ENCODE measurements at places on chromosomes 1 and 21.
A peak's percentile ranks its signal among the peaks of the same experiment; 100 is the strongest.

DNA sequence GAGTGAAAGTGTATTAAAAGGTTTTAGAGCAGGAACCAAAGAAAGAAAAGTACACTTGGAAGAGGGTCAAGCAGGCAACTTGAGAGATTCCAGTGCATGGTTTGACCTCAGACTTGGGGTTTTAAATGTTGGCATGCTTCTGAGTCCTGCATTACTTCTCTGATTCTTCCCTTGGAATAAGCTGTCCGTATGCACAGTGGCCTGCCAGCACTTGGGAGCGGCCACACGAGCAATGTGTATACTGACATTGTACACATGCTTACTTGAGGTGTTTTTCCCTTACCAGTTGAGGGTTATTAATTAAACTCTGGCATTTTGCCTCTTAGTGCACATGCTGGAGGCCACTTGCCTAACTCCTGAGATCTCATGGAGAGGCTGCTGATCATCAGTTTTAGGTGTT lies 786.6 kb upstream of the RGS18 start:
- no peaks in the 10 kb centered on the region for H3K27me3 ChIP-seq
- no peak for DNase-seq

GRCh38 chr1:1573843-1574720 lies 581 bp downstream of the SSU72 start:
- H3K36me3 ChIP-seq = no peaks in the 10 kb centered on the region
- peak overlapping the region; percentile 95 for H3K27ac ChIP-seq
- peaks cover 4% of the 10 kb centered on the region for H3K4me1 ChIP-seq
- H3K4me3 ChIP-seq = peak overlapping the region; percentile 99
- DNase-seq = peak; percentile 78

GRCh38 chr1:84253891-84254290 lies 47.6 kb upstream of the SAMD13 start:
- peak; percentile 77 for DNase-seq
- H3K36me3 ChIP-seq = no peaks in the 10 kb centered on the region
- H3K4me1 ChIP-seq = peaks cover 4% of the 10 kb centered on the region
- peak overlapping the region; percentile 38 for H3K27ac ChIP-seq
- no peak overlapping the region for H3K4me3 ChIP-seq

GRCh38 chr21:17442165-17442564 lies 70.7 kb upstream of the CXADR start:
- no peaks in the 10 kb centered on the region for H3K36me3 ChIP-seq
- DNase-seq = no peak
- no peak overlapping the region for H3K4me3 ChIP-seq
- peaks cover 3% of the 10 kb centered on the region for H3K4me1 ChIP-seq

DNA sequence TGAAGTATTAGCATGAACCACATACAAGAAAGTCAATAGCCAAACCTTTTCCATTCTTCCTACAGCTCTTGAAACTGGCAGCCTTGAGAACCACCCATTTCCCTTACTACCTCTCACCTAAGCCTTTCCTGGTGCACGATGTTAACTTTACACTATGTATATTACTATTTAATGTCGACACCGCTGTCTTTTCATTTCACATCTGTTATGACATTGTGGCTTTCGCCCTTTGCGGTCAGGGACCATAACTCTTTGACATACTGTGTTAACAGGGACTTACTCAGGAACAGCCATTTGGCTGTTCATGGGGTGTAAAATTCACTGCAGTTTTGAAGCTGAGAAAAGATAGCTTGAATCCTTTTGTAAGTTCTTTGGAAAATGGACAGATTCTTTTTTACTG lies 21.1 kb upstream of the GPR88 start:
- H3K4me3 ChIP-seq = no peak overlapping the region
- no peaks in the 10 kb centered on the region for H3K4me1 ChIP-seq
- no peak overlapping the region for H3K27ac ChIP-seq
- DNase-seq = no peak
- H3K27me3 ChIP-seq = no peaks in the 10 kb centered on the region
- H3K36me3 ChIP-seq = peaks cover 3% of the 10 kb centered on the region

DNA sequence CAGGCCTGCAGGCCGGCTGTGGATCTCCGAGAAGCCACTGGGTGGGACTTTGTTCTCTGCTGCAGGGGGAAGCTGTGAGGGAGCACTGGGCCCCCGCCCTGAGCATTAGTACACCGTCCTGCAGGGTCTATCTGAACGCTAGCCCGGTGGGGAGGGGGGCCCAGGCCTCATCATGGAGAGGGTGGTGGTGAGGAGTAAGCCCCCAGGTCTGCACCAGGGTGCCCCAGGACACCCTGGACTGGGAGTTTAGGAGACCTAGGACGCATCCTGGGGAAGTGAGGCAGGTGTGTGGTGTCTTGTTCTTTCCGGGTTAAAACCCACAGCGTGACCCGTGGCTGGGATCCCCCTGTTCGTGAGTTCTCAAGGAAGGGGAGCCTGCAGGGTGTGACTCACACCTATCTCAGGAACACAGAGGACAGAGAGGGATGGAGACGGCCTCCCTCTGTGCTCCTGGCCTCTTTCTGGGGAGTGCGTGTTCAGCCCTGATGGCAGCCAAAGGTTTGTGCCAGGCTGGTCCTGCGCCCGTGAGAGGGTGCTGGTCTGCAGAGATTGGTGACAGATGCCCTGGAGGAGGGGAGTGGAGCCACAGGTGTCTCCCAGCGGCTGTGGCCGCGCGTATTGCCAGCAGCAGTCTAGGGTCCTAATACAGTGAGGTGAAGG lies 44.8 kb downstream of the AGPAT3 start:
- no peak overlapping the region for H3K4me3 ChIP-seq
- H3K36me3 ChIP-seq = no peaks in the 10 kb centered on the region
- no peak overlapping the region for H3K27ac ChIP-seq
- no peaks in the 10 kb centered on the region for H3K4me1 ChIP-seq
- no peaks in the 10 kb centered on the region for H3K27me3 ChIP-seq
